Activated CD4-positive, alpha-beta T cell treated with anti-CD3 and anti-CD28 coated beads for 4 hours (primary cell): ENCODE measurements at places on chromosomes 7 and 10.

DNA sequence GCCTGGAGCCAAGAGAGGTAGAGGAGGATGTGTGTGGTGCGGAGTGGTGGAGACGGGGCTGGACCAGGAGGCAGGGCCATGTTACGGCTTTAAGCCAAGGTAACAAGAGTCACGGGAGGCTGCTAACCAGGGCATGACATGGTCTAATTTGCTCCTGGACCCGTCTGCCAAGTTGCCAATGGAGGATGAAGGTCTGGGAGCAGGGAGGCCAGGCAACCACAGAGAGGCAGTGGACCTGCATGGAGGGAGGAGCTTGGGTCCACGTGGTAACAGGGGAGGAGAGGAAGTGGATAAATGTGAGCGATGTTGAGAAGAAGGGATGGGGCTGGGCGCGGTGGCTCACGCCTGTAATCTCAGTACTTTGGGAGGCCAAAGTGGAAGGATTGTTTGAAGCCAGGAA is 31.0 kb downstream of the SRRM3 start:
- DNase-seq, result no peak

DNA sequence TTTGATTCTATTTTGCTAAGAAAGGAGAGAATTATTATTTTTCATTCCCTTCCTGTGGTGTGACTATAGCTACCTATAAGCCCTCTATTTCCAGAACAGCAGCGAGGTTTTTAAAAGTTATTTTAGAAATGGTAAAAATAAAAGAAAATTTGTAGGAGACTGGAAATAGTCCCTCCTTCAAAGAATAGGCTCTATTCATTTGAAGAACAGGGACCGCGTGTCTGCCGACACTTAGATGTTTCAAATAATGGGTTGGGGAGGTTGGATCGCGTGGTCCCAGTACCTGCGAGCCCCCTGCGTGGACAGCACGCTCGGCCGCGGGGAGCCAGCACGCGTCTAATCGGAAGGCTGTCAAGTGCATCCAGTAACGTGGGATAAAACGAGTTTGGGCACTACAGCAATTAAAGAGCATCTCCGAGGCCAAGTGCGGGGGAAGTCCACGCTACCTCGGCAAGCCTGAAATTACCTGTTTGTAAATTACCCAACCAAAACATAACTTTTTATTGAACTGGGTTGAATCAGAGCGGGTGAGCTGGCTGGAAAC is 1.0 kb downstream of the CACNA2D1 start:
- DNase-seq, result no peak

- no peak for DNase-seq
These were observed 438.0 kb downstream of the ETV1 start for GRCh38 chr7:13551503-13551902.

GRCh38 chr10:23157691-23158369 is 34.3 kb upstream of the PTF1A start:
- DNase-seq, result no peak

GRCh38 chr10:33258967-33259366 is 75.5 kb downstream of the NRP1 start:
- no peak for DNase-seq

DNA sequence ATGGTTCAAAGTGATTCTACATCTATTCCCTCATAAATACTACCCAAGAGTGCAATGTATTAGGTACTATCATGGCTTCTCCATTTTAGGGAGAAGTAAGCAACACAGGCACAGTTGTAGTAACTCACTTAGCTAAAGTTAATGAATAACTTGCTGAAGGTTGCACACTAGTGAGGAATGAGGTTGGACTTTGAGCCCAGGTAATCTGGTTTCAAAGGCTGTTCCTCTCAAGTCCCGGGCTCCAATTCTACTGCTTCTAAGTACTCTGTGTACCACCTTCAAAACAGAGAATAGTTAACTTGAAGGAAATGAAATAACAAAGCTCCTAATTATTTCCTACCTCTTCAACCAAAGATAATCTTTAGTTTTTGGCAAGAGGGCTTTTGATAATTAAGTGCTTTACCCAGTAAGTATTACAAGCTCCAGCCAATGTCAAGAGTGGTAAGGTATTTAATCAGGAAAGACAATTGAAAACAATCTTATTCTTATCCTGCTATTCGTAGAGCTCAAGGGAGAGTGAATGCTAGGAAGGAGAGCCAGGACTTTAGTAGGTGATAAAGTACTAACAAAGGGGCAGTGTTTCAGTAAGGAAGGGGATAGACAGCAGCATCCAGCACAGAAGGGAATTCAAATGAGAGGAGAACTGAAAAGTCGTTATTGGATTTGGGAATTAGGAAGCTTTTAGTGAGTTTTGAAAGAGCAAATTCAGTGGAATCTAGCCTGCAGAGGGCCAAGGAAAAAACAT is 158.2 kb upstream of the PTPRZ1 start:
- DNase-seq, result no peak

- DNase-seq, result no peak
These were observed 36.7 kb downstream of the TMEM248 start for GRCh38 chr7:66957595-66958290.

- DNase-seq, result no peak
These were observed 81.6 kb upstream of the C1QL3 start for GRCh38 chr10:16603308-16603707.

DNA sequence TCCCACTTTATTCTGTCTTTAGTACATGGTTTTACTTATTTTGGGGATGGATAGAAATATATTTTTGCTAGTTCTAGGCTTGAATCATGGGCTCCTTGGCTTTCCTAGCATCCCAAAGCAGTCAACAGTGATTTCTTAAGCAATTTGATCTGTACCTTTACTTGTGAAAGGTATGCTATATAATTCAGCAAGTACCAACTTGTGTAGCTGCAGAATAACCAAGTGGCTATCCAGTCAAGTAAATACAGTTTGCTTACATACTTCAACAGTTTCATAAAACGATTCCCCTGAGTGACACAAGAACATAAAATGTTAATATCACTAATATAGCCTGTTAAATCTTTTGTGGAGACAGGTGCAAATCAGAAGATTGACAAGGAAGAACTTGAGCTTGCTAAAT is 67.2 kb downstream of the PODXL start:
- no peak for DNase-seq

DNA sequence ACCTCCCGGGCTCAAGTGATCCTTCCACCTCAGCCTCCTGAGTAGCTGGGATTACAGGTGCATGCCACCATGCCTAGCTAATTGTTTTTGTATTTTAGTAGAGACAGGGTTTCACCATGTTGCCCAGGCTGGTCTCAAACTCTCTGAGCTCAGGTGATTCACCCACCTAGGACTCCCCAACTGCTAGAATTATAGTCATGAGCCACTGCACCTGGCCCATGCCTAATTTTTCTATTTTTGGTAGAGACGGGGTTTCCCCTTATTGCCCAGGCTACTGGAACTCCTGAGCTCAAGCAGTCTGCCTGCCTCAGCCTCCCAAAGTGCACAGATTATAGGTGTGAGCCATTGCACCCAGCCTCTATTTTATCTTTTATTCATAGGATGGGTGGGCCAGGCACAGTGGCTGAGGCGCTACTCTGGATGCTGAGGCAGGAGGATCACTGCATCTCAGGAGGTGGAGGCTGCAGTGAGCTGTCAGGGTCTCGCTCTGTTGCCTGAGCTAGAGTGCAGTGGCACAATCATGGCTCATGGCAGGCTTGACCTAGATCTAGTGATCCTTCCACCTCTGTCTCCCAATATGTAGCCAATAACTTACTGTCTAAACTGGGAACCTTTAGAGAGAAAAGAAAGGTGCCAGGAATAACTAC is 31.3 kb upstream of the STOX1 start:
- no peak for DNase-seq

DNA sequence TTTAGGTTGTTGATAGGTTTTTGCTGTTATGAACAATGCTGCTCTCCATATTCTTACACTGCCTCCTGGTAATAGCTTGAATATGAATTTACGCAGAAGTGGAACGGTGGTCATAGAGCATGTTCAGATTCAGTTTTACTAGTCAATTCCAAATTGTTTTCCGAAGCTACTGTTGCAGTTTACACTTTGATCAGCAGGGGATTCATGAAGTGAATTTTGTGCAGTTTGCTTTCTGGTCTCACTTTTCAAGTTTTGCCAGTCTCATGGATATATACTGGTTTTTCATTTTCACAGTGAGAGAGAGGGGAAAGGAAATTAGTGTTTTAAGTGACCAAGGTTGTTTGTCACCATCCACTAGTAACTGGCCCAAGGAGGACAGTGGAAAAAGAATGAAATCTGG is 171.3 kb downstream of the PRKCQ start:
- no peak for DNase-seq

- no peak for DNase-seq
These were observed 54.8 kb upstream of the EXOC4 start for GRCh38 chr7:133197972-133198544.

- no peak for DNase-seq
These were observed 135.0 kb downstream of the SEMA3C start for GRCh38 chr7:80783678-80784327.

DNA sequence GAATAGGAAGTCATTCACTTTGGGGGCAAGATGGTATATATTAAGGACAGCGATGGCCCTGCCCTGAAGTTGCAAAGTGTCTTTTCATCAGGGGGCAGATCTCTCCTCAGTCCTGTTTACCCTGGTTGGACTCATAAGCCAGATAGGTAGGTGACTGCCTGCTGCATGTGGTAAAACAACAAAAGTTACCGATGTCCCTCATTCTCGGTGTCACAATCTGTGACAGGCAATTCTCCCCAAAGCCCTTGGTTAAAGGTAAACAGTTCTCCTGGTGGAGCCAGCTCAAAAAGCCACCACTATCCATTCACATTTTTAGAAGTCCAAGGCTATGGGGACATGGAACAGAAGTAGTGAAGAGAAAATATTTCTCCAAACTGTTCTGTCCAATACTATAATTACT is 9.9 kb upstream of the SLC25A13 start:
- no peak for DNase-seq

DNA sequence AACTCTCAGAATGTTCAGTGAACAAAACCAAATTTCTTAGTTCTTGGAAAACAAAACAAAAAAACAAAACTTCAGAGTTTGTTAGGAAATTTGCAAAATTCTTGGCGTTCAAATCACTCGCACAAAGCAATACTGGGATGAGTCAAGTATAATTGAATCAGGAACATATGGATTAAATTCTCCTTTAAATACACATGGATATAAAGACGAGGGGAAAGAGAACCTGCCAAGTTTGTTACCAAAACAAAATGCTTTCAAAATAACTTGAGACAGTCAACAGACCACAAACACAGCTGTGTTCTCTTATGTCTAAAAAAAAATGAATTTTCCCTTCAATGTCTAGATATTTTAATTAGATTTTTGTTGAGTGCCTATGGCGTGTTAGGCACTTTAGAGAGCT is 93.5 kb upstream of the MPP7 start:
- no peak for DNase-seq

DNA sequence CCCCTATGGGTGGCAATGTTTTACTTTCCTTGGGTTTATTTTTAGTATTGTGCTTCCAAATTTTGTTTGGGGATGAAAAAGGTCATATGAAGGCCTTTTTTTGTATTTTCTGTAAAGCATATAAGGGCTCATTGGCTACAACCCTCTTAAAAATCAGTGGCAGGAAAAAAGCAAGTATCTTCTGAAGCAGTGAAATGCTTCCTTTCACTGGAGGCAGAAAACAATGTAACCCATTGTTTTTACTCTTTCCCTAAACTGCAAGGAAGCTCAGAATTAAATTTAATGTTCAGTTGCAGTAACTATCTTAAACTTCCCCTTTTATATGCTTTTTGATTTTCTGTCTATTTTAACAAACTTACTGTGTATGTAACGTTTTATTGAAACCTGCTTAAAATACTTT is 148.7 kb upstream of the LYZL1 start:
- no peak for DNase-seq

DNA sequence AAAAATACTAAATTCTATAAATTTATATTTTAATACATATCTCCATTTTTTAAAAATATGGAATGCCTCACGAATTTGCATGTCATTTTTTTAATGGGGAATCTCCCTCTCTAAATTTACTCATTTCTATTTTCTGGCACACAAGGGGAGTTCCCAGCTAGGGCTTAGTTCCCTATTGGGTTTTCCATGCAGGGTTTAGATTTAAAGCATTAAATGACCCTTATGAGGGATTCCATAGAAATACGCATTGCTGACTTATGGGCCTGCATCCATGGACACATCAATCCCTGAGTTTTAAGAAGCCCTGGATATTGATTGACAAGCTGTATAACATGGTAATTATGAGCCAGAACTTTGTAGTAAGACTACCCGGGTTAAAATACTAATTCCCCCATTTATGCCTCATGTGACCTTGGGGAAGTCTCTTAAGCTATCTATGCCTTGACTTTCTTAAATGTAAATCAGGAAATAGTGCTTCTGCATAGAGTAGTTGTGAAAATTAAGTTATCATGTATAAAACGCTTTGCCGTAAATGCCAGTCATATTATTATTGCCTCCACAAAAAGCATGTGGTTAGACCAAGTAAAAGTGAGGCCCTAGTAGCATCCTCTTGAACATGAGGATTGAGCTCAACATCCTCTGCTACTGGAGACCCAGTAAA is 78.8 kb upstream of the ANKRD1 start:
- no peak for DNase-seq
